ENCODE measurements at places on chromosomes 7 and 10. TPM values are rescaled to one million over a fixed set of nuclear protein-coding genes. Genes with fewer than 3 reads are reported as not detected.
A peak's percentile ranks its signal among the peaks of the same experiment; 100 is the strongest.

DNA sequence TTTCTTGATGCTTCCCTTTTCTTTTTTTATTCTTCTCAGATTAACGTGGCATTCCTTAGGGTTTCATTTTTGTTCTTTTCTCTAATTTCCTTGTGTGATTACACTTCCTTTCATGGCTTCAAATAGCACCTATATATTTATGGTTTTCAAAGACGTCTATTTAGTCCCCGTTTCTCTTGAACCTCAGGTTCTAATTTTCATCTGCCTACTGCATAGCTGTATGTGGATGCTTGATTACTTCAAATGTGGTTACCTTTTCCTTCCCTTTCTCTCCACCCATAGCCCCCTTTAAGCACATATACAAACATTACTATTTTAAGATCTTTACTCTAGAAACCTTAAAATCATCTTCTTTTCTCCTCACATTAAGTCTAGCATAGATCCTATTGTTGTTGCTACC, 2.4 kb downstream of the TPST1 start:
- no peak for DNase-seq

DNA sequence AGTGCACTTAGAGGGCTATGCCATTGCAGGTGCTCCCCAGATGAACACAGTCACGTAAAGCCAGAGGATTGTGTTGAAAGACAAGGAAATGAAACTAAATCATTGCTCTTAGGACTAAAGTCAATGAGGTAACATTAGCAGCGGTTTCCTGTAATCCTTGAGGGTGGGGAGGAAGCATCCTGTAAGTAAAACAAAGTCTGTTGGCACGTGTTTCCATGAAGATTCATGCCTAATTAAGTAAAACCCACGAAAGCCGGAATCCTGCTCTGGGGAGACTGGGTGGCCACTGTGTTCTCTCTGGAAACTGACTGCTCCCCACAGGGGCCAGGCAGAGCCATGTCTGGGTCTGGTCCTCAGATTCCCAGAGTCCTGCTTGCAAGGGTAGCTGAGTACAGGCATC, 18.3 kb downstream of the STEAP1B start:
- DNase-seq: no peak

- no peak for DNase-seq
Measured at GRCh38 chr10:120962756-120963593, 111.8 kb downstream of the WDR11 start.

DNA sequence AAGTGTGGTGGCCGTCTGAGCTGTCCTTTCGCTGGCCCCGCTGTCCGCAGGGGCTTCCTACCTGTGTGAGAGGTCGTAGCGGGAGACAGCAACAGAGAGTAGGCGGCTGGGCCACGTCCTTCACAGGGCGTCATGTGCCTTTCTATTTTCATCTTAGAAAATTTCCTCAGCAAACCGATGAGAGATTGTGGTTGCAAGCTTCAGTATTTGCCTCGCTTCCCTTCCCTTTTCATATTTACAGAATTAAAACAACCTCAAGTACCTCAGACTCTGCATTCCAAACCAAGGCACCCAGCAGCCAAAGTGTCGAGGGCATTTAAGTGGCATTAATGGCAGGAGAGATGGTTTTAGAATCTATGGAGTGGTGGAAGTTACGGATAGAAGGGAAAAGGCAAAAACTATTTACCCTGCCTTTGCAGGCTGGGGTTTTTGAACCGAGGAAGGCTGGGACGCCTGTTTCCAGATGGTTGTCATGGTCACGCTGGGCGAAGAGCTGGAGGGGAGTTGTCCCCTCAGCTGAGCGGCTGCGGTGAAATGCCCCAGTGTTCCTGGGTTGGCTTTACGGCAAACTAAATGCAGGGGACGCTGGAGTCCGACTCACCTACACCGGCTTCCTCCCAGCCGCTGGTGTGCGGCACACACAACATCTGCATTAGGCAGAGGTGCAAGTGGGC, 41.9 kb downstream of the WIPI2 start:
- no peak for DNase-seq

DNA sequence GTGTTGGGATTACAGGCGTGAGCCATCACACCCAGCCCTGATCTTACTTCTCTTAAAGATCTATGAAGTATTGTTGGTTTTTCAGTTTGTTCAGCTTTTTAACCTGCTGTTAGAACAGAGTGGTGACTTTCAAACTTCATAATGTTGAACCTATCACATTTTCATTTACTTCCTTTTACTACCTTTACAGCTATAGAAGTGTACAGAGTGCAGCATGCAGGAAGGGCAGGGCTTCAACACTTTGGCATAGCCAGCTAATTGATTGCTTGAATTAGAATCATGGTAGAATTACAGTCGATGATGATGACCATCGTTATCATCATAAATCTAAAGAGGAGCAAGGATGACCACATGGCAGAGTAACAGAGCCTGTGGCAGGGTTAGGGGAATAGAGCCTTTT, 55.5 kb downstream of the AOAH start:
- DNase-seq: no peak

DNA sequence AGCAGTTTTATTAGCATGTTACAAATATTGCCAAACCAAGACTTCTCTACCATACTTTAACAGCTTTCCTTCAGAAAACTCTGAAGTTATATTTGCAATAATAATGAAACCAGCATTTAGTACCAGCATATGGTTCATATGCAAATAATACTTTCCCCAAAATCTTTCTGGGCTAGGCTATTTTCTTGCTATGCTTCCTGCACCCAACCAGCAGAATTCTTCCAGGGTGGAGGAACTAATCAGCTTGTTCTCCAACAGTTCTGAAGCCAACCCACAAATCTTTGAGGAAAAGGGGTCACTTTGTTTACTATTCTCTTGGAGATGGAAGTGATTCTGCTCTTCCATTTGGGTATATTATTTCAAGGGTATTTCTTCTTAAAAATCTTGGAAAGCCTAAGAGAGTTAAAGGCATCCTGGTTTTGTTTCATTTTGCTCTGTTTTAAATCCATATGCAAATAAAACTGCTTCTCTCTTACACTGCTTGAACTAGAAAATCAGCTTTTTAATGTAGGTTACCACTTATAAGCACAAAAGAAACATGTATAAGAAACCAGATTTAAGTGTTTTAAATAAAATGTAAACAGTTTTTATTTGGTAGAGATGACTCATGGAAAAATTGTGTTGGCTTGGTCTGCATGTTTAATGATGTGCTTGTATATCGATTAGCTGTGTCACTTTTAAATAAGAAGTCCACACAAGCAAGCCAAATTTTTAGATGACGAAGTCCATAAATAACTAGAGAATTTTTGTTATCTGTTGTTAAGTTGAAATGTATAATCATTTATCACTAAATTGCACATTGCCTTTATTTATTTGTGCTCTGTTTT, 103.7 kb downstream of the HECTD2 start:
- peak; percentile 80 for DNase-seq

DNA sequence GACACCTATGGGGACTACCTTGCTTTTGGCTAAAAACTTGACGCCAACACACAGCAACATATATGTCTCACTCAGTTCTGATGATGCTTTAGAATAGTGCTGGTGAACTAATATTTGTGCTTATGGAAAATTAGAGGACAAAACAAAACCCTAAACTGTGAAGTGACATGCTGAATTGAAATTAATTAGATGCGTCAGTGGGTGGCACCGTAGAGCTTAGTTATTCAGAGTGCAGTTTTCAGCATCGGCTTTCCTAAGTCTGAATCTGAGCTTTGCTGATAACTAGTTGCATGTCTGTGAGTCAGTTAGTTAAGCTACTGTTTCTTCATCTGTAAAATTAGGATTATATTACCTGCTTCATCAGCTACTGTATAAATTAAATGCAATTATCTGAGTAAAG, 245.0 kb upstream of the SORCS1 start:
- DNase-seq: peak; percentile 7

DNA sequence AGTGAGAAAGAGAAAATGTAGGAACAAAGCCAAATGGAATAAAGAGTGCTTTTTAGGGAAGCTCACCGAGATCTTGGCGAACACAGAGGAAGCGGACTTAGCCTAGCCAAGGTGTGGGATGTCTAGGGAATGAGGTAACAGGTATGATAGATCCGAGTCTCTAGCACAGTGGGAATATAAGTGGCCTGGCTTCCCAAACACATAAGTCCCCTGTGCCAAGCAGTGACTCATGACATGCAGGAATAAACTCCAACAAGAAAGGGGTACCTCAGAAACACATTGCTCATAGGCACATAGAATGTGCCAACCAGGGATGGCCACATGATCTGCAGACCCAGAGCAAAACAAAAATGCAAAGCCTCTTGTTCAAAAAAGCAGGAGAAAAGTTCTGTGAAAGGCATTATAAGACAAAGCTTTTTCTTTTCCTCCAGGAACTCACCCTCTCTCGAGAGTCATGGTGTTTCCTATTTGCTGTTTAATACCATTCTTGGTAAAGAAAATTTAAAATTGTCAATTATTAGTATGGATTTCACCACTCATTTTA, 542.5 kb downstream of the GATA3 start:
- no peak for DNase-seq

DNA sequence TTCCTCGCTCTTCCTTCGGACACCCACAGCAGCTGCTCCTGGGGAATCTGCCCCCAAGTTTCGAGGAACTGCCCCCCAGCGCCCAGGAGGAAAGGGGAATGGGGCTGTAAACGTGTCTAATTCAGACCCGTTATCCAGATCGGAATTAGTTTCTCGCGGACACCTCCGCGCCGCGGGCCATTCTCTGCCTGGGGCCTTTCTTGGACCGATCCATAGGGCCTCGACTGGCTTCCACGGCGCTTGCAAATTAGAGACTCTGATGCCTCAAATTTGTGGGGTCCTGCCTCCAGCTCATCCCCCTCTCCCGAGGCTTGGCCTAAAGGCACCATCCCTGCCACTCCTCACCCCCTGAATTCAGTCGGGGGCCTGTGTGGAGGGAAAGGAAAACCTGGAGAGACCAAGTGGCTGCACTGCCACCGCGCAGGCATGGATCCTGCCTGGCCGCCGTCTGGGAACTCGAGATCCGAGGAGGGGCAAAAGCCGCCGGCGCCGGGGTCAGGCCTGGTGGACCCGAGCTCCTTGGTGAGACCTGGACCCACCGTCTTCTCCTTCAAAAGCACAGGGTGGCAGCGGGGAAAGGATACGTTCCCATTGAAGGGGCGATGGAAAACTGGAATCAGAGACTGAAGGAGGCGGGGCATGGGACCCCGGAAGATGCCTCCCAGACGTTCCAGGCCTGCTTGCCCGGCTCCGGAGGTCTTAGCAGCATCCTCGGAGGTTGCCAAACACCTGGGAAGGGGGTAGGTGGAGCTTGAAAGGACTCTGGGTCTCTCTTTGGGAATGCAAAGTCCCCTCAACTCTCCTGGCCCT, 13.7 kb downstream of the LBX1 start:
- DNase-seq: no peak

GRCh38 chr10:74297389-74298080, 146.5 kb downstream of the ADK start:
- DNase-seq: no peak

DNA sequence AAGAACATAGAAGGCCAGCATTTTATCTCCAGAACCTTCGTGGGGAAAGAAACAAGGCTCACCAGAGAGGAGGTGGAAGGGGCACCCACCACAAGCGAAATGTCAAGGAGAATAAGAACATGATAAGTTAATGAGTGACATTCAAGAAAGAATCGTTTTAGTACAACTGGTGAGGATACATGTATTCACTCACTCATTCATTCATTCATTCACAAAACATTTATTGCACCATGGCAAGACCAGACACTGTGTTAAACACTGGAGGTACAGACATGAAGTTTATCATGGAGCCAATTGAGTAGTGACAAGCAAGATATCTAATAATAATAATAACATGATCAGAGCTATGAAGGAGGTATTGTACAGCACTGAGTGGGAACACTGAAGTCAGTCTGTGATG, 1.7 kb upstream of the ZNRF2 start:
- DNase-seq: no peak

GRCh38 chr10:14554491-14555205, 220.0 kb downstream of the FAM107B start:
- no peak for DNase-seq

DNA sequence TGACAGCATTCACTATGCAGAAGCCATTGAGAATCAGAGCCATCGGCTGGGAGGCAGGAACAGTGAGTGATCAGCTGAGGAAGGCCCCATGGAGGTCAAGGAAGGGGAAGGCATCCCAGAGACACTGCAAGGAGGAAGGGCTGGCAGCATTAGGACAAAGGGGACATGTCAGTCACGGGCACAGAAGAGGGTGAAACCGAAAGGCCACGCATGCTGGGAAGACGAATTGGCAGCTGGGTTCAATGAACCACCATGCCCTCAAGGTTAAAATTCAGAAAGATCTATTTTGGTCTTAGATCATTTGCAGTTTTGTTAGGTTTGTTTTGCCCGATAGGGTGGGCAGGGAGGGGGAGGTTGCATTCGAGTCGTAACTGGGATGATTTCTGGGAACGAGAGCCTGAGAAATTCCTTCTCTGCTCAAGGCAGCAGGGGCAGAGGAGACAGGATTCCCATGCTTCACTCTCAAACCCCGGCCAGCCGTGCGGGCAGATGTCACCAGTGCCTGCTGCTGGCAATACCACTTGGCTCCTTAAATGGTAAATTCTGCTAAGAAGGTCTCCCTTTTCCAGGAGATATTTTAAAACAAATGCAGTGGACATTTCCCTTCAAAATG, 57.7 kb downstream of the ASB13 start:
- no peak for DNase-seq

GRCh38 chr7:46705386-46706255, 784.5 kb upstream of the IGFBP3 start:
- DNase-seq: peak; percentile 63

DNA sequence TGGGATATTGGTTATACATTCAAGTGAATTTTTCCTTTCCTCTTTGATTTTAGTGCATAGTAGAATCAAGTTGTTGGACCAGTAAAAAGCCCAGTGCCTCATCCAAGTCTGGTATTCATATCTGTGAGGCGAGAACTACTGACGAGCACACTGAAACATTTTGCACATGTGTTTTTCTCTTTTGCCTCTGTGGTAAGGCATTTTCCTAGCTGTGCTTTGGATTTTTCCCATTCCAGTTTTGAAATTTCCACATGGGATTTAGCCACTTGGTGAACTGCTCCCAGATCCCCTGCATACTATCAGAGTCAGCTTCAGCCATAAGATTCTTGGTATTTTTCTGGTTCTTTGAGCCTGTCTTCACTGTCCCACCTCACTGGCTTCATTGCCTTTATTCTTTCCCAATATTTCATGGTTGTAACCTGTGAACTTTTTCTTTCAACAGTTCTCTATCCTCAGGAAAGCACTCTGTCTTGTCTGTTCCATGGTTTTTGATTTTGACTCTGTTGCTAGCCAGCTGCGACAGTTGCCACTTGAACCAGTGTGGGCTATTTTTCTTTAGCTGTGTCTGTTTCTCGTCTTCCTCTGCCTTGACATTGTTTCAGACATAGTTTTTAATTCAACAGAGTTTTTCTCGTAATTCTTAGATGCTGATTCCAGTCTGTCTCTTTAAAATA, 239.0 kb downstream of the REEP3 start:
- no peak for DNase-seq

GRCh38 chr7:66905689-66906088, 15.3 kb upstream of the TMEM248 start:
- no peak for DNase-seq

Gene COL13A1
- 71.2 TPM for polyA plus RNA-seq

Gene TSPAN13
- polyA plus RNA-seq: 138 TPM

Gene RBP4
- 1.6 TPM for polyA plus RNA-seq

Gene PLEKHS1
- 0.23 TPM for polyA plus RNA-seq

Gene C10orf67
- 0.54 TPM for polyA plus RNA-seq
